ENCODE measurements at places on chromosomes 1 and 21.

- peak; percentile 27 for DNase-seq
Measured at GRCh38 chr1:209207126-209207700, 376.3 kb upstream of the CAMK1G start.

DNA sequence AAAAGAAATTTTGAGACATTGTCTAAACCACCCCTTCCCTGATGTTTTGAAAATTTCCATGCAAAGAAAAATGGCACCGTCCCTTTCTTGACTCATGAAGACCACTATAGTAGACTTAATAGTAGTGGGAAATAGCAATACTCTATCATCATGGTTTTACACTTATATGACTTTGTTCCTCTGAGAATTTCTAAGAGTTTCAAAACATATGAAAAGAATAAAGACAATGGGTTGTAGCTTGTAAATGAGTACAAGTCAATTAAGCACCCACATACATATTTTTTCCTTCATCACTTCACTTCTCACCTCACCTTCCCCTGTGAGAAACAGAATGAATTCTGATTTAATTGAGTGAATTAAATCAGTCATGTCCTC lies 151.7 kb downstream of the LYPLAL1 start:
- no peak for DNase-seq

- no peak for DNase-seq
Measured at GRCh38 chr1:4975856-4976255, 321.4 kb downstream of the AJAP1 start.

DNA sequence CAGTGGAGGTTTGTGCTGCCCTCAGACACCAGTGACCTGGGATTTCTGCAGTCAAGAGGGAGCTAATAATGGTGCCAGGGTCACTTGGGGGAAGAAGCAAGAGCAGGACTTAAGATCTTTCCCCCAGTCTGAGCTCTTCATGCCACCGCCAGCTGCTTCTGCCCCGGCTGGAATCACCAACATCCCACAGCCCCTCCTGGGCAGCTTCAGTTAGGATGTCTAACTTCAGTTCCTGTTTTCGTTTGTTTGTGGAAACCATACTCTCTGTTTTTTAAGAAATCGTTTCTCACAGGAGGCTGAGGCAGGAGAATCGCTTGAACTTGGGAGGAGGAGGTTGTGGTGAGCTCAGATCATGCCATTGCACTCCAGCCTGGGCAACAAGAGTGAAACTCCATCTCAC lies 25.6 kb upstream of the PRDM2 start:
- DNase-seq, result peak; percentile 3

DNA sequence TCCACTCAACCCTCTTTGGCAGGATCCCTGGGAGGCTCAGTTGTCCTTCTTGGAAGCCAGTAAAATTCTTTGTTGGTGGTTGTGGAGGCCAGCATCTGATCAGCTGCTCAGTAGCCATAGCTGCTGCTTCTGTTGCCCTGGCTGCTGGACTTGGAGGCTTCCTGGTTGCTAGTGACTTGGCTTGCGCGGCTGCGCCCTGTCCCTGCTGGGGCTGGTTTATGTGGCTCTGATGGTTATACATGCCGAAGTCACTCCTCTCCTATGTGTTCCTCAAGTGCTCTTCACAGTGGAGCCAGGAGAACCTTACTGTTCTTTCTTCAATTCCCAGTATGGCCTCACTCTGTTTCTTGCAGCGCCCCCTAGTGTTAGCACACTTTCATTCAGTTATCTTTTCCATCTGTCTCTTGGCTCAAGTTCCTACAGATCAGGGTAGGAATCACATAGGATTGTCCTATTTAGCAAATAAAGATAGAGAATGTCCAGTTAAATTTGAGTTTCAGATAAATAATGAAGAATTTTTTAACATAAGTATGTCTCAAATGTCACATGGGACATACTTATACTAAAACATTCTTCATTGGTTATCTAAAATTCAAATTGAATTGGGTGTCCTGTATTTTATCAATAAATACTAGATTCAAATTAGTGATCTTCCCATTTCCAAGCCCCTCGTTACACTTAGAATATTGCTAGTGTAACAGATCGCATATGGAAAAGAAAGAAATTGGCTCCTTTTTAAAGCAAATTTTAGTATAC lies 176.5 kb downstream of the TGFB2 start:
- DNase-seq, result peak; percentile 59

DNA sequence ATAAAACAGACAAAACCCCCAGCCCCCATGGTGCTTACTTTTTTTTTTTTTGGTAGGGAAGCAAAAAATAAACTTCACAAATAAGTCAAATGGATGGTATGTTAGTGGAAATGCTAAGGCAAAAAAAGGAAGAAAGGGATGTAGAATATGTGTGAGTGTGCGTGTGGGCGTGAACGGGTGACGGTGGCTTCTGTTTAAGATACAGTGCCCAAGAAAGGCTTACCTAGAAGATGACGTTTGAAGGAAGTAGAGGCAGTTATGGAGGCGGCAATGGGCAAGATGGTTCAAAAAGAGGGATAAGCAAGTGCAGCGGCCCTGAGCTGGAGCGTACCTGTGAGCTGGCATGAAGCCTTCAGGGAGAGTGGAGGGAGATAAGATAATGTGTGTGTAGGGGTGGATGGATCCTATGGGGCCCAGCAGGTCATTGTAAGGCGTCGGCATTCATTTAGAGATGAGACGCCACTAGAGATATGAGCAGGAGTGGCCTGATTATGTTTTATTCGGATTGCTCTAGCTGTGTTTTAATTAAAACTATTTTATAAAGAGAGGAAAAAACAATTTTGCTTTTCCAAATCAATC lies 19.9 kb downstream of the LEPR start:
- DNase-seq, result no peak

DNA sequence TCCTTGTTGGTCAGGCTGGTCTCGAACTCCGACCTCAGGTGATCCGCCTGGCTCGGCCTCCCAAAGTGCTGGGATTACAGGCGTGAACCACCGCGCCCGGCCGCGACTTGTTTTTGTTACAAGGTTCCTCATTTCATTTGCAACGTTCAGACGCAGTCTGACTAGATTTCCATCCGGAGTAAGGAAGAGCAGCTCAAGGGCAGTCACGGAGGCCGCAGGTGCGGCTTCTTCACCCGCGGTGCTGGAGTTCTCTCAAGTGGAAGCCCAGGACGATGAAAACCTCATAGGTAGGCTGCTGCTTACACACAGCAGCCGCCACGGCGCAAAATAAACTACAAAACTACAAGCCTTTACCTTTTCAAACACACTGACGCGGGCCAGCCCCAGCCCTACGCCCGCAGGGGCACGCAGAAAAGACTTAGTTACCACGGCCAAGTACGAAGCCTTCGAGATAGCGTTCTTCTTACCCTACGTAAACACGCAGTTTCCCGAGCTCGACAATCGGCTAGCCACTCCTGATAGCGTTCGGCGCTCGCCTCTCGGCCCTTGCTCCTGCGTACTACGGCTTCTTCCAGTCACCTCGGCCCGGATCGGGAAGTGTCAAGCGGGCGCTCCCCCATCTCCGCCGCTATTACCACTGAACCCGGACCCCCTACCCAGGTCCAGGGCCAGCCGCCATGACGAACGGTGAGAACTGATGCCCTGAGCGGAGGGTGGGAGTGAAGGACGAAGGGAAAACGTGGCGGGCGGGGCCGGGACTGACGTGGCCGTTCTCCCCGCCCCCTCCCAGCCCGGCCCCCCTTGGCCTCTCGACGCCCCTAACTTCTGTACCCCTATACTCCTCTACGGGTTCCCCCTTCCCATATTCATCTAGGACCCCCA lies at the start of gene TMEM167B:
TMEM167B (plus strand) TSS at position 569 of the 882 bp plus-strand sequence; CDS start at position 678, 109 bp downstream.
- DNase-seq, result peak; percentile 97

GRCh38 chr1:8752921-8753713 lies 64.3 kb downstream of the RERE start:
- DNase-seq, result no peak

- peak; percentile 73 for DNase-seq
Measured at GRCh38 chr1:25809283-25809926, 9.4 kb downstream of the SELENON start.

- no peak for DNase-seq
Measured at GRCh38 chr1:208225954-208226937, 17.9 kb downstream of the PLXNA2 start.

GRCh38 chr1:236522937-236523703 lies 662 bp upstream of the LGALS8 start:
- DNase-seq, result no peak

- DNase-seq, result no peak
Measured at GRCh38 chr21:15121655-15122120, 56.9 kb upstream of the NRIP1 start.

GRCh38 chr1:184437291-184437690 lies 50.5 kb downstream of the C1orf21 start:
- DNase-seq, result no peak

DNA sequence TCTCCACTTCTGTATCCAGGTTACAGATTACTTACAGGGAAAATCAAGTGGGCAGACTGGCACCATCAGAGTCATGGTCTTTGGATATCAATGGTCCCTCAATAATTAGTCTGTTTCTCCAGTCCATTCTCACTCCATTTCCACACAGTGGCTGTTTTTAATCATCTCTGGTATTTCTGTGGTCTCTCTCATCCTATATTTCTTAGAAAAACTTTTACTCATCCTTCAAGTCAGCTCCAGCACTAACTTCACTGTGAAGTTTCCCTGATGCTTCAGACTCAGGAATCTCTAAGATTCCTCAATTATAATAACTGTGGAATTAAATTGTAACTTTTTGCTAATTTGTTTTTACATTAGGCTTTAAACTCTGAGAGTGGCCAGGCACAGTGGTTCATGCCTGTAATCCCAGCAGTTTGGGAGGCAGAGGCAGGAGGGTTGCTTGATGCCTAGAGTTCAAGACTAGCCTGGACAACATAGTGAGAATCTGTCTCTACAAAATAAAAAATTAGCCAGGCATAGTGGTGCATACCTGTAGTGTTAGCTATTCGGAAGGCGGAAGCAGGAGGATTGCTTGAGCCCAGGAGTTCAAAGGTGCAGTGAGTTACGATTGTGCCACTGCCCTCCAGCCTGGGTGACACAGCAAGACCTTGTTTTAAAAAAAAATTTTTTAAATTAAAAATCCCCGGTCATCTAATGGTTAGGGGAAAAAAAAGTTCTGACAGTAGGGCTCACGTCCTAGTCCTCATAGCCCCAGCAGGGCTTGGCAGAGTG lies 10.6 kb downstream of the CD160 start:
- no peak for DNase-seq

GRCh38 chr1:179883745-179884138 lies 1.7 kb downstream of the TOR1AIP1 start:
- DNase-seq, result no peak

GRCh38 chr1:93815366-93816110 lies 63.5 kb downstream of the DNTTIP2 start:
- DNase-seq, result no peak

DNA sequence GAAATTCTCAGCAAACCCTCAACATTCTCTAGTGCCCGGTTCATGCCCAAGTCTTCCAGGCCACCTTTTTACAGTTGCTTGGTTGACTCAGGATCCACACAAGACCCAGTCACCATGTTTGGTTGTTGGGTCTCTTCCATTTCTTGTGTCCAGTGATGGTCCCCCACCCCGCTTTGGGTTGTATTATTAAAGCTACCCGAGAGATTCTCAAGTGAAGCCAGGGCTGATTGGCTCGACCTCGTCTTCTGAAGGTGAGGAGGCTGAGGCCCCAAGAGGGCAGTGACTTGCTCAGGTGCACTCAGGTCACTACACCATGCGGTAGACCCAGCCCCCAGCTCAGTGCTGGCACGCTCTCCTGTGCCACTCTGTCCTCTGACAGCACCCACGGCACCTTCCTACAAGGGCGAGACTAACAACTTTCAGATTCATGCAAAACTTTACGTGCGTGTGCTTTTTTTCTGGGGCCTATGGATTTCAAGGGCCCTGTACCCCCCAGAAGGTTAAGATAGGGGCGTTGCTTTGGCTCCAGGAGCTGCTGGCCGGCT lies 50.3 kb downstream of the CAPN9 start:
- no peak for DNase-seq

DNA sequence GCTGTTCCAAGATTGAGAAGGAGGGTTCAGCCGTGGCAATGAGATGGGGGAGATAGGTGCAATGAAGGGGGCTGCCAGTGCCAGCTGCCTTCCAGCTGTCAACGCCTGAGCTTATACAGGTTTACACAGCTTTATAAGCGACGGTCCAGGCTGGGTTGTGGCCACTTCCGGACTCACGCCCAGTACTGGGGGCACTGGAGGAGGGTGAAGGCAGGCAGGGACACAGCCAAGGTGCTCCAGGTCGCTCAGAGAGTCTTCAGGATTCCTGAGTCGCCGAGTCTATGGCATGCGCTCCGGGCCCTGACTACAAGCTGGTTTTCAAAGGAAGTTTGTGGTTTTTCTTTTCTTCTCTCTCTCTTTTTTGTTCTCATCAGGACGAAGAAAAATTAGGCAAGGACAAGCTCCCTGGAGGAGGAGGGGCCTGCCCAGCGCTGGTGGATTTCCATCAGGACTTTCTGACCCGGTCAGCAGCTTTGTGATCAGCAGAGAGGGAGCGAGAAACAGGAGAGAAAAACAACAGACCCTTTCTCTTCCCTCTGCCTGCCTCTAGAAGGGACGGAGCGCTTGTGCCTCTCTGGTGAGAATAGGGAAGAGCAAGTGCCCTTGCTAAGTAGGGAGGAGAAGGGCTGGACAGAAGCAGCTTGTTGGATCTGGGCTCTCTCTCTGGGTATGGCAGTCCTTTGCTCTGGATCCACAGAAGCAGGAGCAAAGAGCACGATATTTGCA lies at the start of gene MINDY1:
MINDY1 (minus strand) TSS at position 576 of the 726 bp plus-strand sequence. CDS start 4,285 bp downstream, outside the sequence.
- DNase-seq, result peak; percentile 72

DNA sequence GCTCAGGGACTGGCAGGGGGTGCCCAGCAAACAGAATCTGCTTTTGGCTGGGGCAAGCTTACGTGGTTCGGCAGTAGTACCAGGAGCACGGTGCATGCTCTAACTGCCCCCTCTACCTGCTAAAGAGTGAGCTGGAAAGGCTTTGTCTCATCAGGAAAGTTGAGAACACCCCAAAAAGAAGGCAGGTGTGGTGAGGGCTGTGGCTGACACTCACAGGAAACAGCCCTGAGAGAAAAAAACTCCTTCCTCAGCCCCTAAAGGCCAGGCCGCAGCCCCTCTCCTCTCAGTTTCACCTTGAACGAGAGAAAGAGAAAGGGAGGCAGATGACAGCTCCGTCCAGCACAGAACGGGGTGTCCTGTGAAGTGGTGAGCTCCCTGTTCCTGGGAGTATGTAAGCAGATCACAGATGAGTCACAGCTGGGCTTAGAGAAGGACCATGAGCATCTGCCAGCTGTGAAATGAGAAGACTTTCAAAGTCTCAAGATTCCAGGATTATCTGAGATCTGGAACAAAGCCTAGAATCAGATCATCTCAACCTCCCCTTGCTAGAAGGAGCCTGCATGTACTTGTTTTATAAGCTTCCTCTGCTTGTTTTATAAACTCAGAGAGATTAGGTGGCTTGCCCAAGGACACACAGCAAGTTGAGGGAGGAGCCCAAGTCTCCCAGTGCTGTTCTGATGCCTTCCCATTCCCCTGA lies 13.4 kb downstream of the LAPTM5 start:
- no peak for DNase-seq

GRCh38 chr21:39881661-39882060 lies 14.4 kb downstream of the PCP4 start:
- DNase-seq, result no peak

GRCh38 chr1:169731446-169731845 lies 2.4 kb downstream of the SELE start:
- no peak for DNase-seq

DNA sequence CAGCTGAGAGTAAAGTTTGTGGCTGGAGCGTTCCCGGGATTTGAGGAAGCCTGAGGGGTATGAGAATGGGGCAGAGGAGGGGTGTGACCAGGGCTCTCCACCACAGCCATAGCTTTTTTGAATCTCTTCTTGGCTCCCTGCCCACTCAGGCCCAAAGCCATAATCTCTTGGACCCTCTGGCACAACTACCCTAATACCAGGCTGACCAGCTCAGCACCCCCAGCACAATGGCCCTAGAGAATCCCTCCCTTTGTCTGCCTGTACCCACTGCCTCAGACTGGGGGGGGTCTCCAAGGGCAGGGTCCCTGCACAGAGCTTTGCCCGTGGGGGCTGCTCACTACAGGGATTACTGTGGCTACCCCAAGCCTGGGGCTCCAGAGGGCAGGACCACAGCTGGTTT lies 7.5 kb downstream of the DENND4B start:
- no peak for DNase-seq
